ENCODE measurements at places on chromosomes 13 and 19. TPM values are rescaled to one million over a fixed set of nuclear protein-coding genes. Genes with fewer than 3 reads are reported as not detected.
A peak's percentile ranks its signal among the peaks of the same experiment; 100 is the strongest.

GRCh38 chr13:52638666-52639328 lies 3.4 kb upstream of the HNRNPA1L2 start:
- DNase-seq: no peak

GRCh38 chr13:72726726-72727416 lies 558 bp downstream of the MZT1 start:
- DNase-seq: peak; percentile 44

DNA sequence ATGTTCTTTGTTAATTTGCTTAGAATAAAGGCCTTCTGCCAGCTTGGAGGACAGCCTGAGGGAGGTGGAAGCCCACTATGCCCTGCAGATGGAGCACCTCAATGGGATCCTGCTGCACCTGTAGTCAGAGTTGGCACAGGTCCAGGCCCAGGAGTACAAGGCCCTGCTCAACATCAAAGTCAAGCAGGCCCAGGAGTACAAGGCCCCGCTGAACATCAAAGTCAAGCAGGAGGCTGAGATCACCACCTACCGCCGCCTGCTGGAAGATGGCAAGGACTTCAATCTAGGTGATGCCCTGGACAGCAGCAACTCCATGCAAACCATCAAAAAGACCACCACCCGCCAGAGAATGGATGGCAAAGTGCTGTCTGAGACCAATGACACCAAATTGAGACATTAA lies 41.7 kb downstream of the ZNF85 start:
- DNase-seq: no peak

GRCh38 chr19:33545217-33545981 lies 23.8 kb upstream of the PEPD start:
- no peak for DNase-seq

- no peak for DNase-seq
Measured at GRCh38 chr13:98203646-98204326, 26.7 kb upstream of the RNF113B start.

DNA sequence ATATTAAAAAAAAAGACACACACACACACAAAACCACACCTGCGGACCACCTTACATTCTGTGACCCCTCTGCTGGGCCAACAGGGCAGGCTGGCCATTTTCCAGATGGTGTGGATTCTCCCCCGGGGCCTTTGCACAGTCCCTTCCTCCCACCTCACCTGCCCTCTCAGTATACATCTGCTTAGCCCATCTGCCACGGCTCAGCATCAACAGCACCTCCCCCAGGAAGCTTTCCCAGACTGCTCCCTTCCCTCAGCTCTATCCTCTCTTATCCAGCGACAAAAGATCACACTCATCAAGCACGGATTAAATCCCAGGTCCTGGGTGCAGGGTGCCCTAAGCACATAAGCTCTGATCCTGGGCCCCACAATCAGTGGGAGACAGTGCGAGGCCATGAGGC lies 4.5 kb downstream of the ZNF787 start:
- DNase-seq: no peak

DNA sequence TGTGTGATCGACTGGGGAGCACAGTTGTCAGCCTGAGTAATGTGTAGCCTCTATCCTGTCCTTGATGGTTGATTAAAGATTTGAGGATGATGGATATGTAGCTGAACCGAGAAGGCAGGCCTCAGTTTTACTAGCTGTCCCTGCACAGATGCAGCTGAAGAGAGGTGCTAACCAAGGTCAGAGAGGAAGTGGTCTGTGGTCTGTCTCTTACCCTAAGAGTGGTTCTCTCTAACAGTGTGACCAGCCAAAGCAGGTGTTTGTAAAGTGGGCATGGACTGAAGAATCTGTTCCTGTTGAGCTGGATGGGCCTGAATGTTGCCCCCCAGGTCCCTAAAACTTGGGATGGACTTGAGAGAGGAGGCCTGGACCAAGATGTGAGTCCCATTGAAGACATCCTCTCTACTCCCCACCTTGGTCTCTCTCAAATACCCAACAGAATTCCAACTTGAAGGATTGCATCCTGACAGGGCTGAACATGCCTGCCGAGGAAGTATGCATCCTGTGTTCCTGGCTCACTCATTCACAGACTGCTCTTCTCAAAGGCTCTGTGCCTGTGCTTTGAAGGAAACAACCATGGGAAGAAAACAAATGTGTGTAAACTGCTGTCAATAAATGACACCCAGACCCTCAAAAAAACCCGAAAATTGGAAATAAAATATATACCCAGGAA lies 223.8 kb downstream of the MAB21L1 start:
- DNase-seq: no peak

GRCh38 chr19:7435586-7435985 lies 53.2 kb downstream of the PEX11G start:
- DNase-seq: no peak

DNA sequence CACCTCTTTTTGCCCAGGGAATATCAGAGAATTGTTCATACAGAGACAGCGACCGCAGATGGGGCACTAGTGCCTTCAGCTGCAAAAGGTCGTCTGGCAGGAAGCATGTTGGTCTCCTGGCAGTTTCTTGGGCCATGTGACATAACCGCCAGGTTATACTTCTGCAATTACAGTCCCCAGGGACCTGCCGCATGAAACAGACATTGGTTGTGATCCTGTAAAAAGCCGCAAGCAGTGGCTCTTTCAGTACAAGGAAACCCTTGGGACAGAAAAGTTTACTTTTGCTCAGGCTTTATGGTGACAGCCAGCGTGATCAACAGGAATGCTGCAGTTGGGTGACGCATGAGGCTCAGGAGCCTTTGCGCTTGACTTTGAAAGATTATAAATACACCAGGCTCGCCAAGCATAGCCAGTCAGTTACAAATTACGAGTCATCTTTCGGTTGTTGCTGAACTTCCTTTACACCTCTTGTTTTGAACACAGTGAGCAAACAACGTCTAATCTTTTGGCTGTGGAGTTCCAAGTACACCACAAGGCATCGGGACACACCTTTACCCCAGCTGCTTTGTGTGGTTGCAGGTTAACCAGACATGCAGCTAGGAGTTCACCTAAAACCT lies 50.5 kb upstream of the UBE2L5 start:
- DNase-seq: peak; percentile 47

GRCh38 chr19:50780753-50781435 lies 9.3 kb upstream of the ACP4 start:
- DNase-seq: no peak

- no peak for DNase-seq
Measured at GRCh38 chr13:68692049-68692448, 1415.6 kb upstream of the ATXN8OS start.

DNA sequence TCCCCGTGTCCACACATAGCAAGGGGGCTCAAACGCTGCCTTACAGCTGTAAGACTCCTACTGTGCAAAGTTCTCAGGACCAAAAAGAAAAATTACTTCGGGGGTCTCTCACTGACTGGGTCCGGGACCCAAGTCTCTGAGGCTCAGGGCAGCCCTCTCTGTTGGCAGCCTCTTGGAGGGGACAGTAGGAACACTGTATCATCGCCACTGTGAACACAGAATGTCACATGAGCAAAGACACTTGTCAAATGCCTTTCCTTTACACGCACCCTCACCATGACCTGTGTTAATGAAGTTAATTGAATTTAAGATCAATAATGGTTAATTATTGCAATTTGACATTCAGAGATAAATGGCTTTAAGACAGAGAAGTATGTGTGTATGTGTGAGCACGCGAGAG lies 49.6 kb downstream of the TSHZ3 start:
- no peak for DNase-seq

DNA sequence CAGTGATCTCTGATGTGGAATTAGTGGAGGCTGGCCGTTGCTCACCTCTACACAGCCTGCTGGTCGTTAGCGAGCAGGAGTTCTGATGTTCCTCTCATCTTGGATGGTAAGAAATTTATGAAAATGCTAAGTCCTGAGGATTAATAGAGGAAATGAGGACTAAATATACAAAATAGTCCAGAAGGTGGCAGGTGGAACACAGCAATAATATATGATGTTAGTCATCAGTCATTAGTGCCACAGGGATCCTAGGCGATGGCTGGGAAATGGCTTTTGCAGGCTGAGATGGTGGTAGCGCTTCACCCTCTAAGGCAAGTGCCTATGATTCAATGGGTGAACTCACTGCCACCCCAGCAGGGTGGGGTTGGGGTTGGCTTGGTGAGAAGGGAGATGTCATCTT lies 338.6 kb upstream of the TMTC4 start:
- no peak for DNase-seq

The CLASRP gene
- 128 TPM for total RNA-seq

The ZNF729 gene
- not detected for total RNA-seq

The KLK4 gene
- not detected for total RNA-seq

The PPP6R1 gene
- total RNA-seq: 65.1 TPM

The OXGR1 gene
- total RNA-seq: 3.7 TPM

The UTP14C gene
- 19.7 TPM for total RNA-seq

The FFAR2 gene
- 0.36 TPM for total RNA-seq

The KLK10 gene
- 0.29 TPM for total RNA-seq

The NLRP7 gene
- not detected for total RNA-seq
